CD8-positive, alpha-beta memory T cell (primary cell): ENCODE measurements at places on chromosomes 7 and 10.

DNA sequence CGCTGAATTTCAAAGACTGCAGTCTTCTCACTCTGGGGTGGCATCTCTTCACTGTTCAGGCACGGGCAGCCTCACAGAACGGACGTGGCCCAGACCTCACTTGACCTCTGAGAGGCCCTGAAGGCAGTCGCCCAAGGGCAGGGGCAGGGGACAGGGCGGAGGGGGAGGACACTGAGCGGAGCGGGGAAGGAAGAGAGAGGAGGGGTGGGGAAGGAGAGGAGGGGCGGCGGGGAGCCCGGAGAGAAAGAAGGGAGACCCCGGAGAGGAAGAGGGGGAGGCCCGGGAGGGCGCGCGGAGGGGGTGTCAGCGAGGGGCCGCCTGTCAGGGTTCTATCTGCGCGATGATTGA lies 58.7 kb upstream of the COMTD1 start:
- no peak for DNase-seq

GRCh38 chr7:27585781-27586447 lies 76.8 kb downstream of the HIBADH start:
- DNase-seq = no peak

GRCh38 chr7:30795161-30795948 lies 24.1 kb downstream of the MINDY4 start:
- no peak for DNase-seq

GRCh38 chr7:46208635-46209525 lies 287.8 kb upstream of the IGFBP3 start:
- DNase-seq = no peak

- no peak for DNase-seq
Observed at GRCh38 chr10:26365681-26366358, 72.3 kb upstream of the APBB1IP start.

- DNase-seq = no peak
Observed at GRCh38 chr7:114789871-114790311, 132.0 kb upstream of the MDFIC start.

GRCh38 chr7:80642871-80643270 lies 4.4 kb downstream of the CD36 start:
- no peak for DNase-seq

GRCh38 chr7:32605032-32605431 lies 109.7 kb downstream of the AVL9 start:
- no peak for DNase-seq

DNA sequence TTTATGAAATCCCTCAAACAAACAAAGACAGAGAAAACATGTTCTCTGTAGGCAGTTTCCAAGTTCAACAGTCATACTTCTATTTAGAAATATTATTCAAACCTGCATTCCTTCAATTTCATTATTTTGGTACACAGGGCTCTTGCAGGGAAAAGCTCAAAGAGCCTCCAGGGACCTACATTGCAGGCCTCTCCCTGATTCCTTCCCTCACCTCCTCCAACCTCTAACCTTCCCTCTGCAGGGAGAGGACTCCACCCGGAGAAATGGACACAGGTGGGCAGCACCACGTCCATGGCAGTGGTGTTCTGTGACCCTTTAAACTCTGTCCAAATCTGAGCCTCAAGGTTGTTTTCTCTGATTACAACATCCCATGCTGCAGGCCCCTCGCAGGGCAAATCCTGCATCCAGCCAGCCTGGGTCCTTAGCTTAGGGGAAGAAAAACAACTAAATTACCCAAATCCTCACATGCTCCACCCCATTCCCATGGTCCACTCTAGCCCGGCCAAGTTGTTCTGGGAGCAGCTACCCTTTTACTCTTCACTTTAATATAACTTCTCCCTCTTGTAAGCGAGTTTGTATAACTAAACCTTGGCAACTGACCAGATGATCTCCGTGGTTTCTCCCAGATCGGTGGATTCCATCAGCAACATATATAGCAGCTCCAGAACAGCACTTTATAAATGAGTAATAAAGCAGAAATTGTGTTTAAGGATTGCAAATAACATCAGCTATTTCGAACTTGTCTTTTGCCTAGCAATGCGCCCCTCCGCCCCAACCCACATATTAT lies 129.8 kb downstream of the CUBN start:
- no peak for DNase-seq

DNA sequence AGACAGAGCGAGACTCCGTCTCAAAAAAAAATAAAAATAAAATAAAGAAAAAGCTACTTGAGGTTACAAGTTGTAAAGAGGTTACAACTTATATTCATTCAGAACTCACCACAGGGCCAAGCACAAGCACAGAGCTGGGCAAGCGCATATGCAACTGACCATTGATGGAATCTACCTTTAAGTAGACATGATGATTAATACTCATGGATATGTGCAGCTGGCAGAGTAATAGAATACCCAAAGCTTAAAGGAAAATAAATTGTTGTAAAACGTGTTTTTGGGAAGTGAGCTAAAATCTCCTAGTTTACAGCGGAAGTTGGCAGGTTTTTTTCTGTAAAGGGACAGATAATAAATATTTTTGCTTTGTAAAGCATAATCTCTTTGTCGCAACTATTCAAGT lies 111.6 kb downstream of the TMEM168 start:
- DNase-seq = no peak

GRCh38 chr10:61899663-61899996 lies 1.9 kb upstream of the ARID5B start:
- no peak for DNase-seq

GRCh38 chr10:70885931-70886903 lies 2.1 kb downstream of the PCBD1 start:
- DNase-seq = no peak

DNA sequence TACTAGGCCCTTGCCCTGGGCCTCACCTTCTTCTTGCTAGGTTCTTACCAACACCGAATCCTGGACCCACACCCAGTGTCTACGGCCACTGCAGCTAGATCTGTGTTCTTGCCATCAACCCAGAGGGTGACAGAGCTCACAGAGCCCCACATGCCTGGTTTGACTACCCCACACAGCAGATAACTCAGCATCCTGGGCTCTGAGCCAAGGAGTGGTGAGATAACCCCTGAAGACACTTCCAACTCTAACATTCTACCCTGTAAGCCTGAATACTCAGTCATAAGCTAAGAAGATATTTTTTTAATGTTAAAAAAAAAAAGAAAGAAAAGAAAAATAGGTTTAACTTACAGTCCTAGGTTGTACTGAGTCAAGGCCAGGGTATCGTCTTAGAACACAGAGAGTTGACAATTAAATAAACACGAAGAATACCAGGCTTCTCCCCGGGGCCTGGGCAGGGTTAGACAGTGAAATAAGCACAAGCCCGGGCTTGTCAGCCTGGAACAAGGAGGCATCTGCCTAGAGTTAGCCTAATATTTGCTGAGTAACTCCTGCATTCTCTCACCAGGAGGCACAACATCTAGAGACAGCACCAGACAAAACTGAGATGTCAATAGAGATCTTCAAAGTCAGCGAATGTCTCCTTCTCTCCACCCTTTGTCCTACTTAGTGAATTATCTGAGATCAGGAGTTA lies 556.5 kb upstream of the LRRN3 start:
- DNase-seq = no peak

DNA sequence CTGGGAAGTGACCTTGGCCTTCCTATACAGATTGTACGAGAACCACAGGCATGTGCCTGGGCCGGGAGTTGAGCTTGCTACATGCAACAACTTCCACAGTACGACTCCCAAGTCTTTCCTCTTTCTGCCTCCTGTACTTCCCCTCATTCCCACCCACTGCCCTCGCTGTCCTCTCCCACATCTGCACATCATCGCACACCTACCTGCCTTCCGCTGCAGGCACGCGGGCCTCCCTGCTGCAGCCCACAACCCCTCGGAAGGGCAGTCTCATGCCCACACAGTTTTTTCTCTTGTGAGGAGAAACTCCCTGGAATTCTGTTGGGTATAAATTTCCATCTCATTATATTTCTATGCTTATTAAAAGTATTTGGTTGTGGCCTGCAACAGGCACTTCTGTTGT lies 117.2 kb downstream of the ACTR3B start:
- DNase-seq = no peak

- DNase-seq = no peak
Observed at GRCh38 chr10:31476088-31476487, 157.1 kb downstream of the ZEB1 start.

DNA sequence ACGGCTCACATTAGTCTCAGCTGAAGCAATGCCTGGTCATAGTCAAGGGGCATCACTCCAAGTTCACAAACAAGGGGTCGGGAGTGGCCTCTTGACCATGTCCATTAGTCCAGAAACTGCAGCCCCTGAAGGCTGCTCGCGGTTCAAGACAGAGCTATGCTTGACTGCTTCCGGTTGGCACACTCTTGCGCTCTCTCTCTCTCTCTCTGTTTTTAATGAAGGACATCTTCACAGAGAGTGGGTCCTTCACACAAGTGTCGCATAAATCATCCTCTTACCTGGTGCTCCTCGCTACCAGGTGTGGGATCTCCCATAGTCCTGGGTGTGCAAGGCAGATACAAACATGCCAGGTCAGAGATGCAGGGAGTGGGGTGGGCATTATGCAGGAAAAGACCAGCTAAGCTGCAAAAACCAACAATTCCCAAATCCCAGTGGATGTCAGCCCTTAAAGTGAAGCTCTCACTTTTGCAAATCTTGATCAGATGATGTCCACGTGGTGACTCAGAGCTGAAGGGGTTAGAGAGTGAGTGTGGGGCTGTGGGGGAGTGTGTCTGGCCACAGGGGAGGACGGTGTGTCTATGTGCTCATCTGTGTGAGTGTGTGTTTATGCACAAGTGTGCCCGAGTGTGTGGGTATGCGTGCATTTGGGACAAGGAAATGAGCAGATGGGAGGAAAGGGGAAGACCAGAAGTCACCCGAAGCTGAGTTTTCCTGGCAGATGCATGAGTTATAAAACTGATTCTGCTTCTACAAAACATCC lies 83.7 kb upstream of the PPP2R2D start:
- DNase-seq = no peak

GRCh38 chr10:48406658-48407057 lies 100.2 kb downstream of the MAPK8 start:
- no peak for DNase-seq

DNA sequence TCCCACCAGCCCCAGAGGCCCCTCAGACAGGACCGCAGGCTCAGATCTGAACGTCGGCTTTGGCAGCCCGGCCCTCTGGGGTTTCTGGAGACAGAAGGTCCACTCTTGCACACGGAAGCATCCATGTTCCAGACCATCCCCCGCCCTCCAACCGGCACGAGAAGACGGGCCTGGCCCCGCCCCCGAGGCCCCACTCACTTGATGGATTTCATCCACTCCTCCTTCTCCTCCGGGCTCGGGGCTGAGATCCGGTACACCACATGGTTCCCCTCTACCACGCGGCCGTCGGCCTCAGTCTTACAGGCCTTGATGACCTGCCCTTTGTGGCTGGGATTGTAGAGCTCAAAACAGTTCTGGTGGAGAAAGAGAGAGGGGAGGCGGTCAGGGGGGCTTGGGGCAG lies 107.3 kb downstream of the CYTH3 start:
- no peak for DNase-seq

DNA sequence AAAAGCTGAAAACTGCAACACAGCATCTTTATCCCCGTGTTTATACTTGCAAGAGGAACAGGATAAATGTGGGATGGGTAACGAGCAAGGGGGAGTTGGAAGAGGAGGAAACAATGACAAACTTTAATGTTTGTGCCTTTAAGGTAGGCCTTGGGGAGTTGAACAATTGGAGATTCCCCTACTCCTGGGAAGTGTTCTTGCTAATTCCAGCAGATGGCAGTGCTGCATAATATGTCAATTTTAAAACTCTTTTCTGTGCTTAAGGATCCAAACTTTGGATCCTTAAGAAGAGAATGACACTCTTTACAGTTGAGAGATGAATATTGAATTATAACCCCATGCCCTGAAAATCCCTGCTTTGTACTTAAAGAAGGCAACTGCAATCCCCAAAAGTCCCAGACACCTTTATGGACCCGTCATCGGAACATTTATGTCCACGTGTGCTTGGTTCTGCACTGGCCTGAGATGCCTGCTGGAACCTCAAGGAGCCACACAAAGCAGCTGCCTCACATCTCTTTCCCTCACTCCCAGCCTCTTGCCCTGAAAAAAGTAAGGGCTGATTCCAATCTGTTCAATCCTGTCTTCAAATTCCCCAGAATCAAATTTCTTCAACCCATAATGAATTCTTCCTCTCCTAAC lies 12.0 kb downstream of the IFIT5 start:
- DNase-seq = no peak

DNA sequence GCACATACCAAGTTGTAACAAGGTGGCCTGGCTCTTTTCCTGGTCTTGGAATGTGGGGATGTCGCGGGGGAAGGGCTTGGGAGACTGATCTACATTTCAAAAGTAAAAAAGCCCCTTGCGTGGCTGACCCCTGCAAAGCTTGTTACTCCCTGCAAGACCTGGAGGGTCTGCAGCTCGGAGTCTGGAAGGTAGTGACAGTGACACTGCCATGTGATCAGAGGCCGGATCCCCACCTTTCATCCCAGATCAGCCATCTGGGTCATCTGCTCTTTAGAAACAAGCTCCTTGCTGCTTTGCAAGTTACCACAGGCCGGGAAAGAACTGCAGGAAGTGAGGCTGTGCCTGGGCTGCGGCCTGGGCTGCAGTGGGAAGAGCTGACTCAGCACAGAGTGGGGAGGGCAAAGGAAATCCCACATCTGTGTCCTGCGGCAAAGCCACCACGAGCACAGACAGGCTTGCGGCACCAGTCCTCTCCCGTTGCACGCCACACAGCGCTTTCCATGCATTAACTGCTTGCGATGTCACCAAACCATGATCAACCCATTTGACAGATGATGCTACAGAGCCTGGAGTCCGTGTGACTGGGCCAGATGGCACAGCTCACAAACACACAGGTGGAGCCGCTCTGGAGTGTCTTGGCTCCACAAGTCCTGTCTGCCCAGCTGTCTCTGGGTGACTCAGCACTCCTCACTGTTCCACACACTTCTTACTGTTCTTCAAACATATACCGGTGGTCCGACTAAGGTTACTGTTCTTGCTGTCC lies 97.7 kb downstream of the SH3PXD2A start:
- DNase-seq = peak; percentile 39

DNA sequence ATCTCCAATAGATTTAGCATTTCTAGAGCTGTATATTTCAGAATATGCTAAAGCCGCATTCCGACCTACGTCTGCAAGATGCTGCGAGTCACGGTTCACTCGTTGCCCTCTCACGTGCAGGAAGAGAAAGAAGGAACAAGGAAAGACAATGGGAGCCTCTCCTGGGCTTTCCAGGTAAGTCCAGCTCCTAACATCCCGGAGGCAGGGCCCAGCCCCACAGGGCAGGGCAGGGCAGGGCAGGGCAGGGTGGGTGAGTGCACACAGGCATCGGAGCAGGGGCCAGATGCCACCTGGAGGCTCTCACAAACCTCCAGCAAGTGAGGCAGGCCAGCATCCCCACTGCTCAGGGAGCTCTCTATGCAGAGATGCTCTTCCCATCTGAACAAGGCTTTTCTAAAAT lies 50.8 kb downstream of the VOPP1 start:
- DNase-seq = no peak

DNA sequence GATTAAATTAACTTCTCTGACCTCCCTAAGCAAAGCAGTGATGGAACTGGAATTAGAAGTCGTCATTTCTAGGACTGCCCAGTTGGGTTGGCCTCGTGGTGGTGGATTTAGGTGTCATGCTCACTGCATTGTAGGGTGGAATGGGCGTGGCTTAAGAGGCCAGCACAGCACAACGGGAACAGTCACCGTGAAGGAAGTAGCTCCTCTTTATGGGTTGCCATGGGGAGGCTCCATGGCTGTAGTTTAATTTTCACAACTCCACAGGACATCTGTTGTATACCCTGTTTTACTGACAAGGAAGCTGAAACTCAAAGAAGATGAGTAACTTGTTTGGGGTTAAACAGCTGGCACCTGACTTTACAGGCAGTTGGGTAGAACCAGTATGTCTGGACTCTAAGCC lies 208.3 kb downstream of the CELF2 start:
- peak; percentile 53 for DNase-seq

- no peak for DNase-seq
Observed at GRCh38 chr10:128009372-128010126, 102.6 kb downstream of the PTPRE start.
